ENCODE measurements at places on chromosomes 5 and 9.

DNA sequence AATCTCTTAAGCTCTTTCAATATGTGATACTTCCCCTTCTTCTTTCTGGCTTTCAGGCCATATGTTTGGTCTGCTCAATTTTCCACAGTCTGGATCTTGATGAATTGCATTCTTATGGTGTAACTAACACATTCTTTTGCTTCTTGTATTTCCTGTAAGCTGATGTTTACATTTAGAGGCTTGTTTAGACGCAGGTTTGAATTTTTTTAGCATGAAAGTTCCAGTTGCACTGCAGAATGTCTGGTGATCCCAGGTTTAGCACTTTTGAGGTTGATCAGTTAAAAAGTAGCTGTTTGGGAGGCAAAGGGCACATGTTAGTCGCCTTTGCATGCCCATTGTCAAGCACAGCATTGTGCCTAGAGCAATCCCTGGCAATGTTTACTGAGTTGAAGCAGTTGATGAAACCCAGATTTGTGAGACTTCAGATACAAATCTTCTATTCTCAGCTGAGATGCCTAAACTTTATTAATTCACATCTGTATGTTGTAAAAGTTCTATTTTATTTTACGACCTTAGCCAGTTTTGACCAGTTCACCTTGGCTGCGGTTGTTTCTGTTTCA, 59.6 kb upstream of the SPATA31C2 start:
- no peak for DNase-seq

- no peak for DNase-seq
These were observed 79.3 kb downstream of the RXRA start for GRCh38 chr9:134405527-134405926.

- no peak for DNase-seq
These were observed 160.5 kb downstream of the FGF18 start for GRCh38 chr5:171579976-171580411.

DNA sequence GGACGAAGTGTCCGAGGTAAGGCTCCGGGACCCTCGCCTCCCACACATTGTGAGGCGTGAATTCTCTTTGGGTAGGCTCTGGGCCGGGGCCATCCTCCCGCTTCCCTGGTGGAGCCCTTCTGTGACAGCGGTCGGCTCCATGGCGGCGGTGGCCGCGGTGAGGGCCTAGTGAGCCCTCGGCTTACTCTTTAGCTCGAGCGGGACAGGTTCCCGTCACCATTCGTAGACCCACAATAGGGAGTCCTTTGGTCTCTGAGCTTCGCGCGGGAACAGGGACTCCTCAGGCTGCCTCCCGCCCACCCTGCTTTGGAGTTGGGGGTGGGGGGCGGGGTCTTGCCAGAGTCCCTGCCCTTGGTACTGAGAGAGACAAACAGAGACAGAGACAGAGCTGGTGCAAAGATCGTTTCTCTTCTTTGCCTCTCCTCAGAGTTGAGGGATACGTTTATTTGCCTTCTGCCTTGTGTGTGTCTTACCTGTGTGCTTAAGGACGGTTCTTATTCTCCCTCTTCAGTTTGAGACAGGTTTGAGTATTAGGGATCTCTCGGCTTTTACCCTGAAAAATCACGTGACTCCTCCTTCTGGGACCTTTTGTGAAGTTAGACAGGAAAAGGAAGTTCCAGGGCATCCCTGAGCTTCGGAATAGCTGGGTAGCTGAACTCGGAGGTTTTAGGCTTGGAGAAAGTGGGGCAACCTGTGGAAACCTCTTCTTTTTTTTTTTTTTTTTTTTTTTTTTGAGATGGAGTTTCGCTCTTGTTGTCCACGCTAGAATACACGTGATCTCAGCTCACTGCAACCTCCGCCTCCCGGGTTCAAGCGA, 833 bp downstream of the ANKHD1 start:
- DNase-seq = peak; percentile 51

DNA sequence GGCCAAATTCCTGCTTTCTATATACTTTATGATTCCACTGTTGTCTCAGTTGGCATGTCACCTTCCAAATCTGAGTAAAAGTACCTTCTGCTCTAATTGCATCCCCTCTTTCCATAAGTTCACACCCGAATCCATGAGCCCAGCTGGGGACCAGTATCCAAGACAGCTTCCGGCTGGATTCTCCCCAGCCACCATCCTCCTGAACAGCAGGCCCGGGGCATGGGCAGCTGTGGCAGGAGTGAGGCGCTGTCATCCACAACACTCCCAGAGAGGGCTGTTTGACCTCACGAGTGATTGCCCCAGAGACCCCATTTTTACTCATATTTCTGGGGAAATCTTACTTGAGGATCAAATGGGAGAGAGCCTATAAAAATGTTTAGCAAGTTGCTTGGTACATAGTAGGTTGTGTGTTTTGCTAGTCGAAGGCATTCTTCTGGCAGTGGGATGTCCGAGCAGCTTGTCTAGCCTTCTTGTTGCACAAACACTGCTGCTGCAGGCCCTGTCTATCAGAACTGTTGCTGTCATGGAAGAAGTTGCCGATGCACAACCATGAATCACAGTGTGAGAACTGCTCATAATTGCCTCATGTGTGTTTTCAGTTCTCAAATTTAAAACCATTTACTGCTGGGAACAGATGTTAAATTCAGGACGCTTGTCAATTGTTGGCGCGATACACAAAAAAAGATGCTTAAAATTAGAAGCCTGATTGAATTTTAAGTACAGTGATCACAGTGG, 93.8 kb downstream of the HSPA4 start:
- DNase-seq = peak; percentile 25

GRCh38 chr5:116669261-116670031, 94.8 kb upstream of the SEMA6A start:
- no peak for DNase-seq

All from inflammatory macrophage treated with lipopolysaccharide for 1 hour (primary cell).